Frontal cortex (tissue), 4 donors: ENCODE measurements at places on chromosomes 12 and 14.

DNA sequence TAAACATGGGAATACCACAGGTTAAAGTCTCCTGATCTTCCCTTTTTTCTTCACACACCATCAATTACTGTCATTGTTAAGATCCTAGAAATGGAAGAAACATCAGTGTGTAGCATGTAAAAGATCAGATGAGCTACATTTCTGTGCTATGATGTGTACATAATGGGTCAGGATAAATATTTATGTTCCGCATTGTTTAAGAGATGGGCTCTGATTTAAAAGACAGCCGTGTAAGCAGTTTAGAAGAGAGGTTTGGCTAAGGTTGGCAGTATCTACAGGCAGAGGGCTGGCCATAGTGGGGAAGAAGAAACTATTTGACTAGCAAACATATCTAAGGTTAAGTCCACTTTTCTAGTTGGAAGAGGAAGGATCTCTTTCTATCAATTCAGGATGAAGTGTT lies 49.4 kb downstream of the LRRC9 start:
- no peak for DNase-seq

DNA sequence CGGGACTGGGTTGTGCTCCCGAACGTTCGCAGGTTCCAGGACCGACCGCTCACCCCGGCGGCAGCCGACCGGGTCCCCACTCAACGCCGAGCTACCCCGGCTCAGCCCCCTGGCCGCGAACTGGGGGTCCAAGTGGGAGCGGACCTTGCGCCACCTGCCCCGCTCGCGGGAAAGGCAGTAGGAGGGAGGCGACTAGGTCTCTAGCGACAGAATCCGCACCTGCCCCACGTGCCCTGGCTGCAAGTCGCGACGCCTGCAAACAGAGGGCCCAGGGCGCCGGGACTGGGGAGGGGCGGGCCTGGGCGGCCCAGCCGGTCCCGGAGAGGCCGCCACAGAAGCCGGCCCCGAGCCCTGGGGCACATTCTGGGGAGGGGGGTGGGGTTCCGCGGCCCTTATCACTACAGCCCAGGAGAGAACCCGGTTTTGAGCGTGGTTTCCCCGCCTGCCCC lies 239.2 kb upstream of the CPNE8 start:
- peak; percentile 24 for DNase-seq

DNA sequence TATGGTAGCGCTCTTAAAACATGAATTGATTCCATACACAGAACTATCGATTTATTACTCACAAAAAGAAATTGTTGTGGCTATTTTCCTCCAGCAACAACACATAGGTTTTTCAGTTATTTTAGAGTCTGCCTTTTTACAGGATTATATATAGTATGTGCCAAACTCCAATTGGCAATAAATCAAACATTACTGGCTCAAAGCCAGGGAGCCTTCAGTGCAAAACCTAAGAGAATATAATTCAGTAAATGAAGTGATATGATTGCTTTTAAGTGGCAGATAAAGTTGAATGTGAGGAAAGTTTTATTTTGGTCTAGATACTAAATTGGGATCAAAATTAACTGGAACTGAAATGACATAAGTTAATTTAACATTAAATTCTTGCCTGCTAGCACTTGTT lies 234.8 kb downstream of the PIK3C2G start:
- no peak for DNase-seq

GRCh38 chr12:47802312-47802711 lies 17.4 kb downstream of the HDAC7 start:
- DNase-seq = no peak

DNA sequence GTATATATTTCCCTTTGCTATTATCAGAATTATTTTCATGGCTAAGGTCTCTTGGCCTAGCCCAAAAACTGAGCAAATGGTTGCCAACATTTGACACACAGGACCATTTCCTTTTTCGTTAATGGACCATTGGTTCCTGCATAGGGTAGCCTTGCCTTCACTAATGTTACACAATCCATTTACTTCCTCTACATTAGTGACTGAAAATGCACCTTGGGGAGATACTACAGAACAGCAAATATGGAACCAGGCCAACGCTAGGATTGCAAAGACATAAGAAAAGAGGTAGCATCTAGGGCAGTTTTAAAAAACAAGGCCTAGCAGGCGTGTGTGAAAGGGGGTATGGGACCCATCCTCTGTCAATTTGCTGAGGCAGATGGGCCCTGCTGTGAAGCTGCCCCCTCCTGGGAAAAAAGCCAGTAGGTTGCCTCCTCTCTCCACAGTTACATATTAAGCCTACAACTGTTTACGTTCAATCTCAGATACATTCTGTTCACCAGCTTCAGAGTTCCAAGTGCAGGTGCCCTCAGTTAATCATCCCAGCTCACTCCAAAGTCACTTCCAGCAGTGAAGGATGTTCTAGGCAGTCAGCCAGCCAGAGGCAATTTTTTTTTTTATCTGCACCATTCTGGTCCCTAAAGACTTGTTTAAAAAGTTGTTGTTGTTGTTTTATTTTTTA lies 15.0 kb downstream of the AQP6 start:
- DNase-seq = no peak

DNA sequence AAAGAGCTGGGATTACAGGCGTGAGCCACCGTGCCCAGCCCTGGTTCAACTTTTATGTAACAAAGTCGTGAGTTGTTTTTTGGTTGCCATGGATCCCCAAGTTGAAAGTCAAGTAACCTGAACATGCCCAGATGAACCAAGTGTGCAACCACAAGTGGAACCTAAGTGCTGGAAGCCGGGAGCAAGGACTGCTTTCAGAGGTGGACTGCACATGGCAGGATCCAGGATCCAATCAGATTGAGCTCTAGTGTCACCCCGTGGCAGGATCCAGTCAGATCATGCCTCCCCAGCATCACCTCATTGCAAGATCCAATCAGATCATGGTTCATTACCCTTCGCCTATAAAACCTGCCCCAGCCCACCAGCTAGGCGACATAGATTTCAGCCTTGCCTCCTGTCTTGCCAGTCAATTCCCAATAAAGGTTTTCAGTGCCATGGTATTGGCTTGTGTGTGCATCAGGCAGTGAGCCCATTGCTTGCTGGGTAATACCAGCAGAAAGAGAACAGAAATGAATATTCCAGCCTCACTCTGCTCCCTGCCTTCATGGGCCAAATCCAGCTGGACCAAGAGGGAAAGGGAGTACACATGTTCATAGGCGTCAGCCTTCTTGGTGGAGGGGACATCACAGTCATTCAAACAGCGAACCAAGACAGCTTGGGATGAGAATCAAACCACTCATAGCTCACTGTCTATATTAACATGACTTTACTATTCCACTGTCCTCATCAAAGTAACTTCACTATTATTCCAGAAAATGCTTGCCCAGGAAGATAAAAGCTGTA lies 43.6 kb upstream of the VASH1 start:
- DNase-seq = no peak

DNA sequence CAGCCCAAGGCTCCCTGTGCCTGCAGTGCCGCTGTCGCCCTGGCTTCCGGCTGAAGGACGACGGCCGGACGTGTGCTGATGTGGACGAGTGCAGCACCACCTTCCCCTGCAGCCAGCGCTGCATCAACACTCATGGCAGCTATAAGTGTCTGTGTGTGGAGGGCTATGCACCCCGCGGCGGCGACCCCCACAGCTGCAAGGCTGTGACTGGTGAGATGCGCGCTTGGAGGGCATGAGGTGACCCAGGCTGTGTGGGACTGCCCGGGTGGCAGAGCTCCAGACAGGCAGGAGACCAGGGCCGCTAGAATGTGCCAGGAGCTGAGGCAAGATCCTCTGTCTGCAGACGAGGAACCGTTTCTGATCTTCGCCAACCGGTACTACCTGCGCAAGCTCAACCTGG lies 19.6 kb upstream of the NXPH4 start:
- no peak for DNase-seq

GRCh38 chr12:46963977-46964971 lies 115.1 kb upstream of the PCED1B start:
- no peak for DNase-seq

DNA sequence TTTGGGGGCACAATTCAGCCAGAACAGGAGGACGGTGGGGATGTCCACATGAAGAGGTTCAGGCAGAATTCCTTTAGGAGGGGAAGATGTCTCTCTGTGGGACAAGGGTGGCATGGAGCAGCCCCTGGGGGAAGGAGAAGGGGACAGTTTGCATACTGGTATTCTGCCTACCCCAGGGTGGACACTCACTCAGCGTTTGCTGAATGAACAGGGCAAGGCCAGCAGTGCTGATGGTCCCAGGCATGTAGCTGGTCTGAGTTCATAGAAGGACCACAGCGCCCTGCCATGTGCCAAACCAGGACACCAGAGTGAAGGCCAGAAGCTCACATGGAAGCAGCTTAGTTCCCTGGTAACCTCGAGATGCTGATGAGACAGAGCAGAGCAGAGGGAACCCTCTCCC lies 5.4 kb downstream of the SERPINA5 start:
- no peak for DNase-seq

GRCh38 chr12:96225044-96225855 lies 31.1 kb downstream of the ELK3 start:
- DNase-seq = no peak

DNA sequence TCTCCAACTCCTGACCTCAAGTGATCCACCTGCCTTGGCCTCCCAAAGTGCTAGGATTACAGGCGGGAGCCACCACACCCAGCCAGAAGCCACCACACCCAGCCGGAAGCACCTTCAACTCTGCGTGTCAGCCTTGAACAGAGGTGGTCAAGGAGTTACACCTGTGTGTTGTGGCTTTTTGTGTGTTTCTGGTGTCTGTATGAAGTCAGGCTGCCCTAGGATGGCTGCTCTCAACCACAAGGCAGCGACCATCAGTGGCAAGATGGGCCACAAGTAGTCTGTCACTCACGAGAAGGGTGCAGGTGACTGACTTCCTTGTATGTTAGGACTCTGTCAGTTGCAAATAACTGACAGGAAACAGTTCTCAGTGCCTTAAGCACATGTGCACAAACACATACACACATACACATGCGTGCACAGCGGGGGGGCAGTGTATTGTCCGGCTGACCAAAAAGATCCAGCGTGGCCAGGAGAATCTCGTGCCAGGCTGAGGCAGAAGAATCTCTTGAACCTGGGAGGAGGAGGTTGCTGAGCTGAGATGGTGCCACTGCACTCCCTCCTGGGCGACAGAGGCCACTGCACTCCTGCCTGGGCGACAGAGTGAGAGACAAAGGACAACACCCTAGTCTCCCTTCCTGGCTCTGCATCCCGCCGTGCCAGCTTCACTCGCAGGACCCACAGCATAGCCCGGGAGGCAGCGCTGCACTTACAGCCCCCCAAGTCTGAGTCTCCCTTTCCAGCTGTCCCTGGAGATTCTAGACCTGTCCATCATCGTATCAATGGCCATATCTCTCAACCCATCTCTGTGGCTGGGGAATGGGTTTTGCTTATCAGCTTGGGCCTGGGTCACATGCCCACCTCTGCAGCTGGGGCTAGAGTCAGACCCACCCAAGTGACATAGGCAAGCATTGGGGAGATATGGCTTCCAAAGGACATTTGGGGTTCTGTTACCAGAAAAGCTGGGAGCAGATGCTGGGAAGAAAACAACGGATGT lies 13.7 kb downstream of the P2RX4 start:
- DNase-seq = no peak

GRCh38 chr12:104651811-104652210 lies 195.1 kb downstream of the CHST11 start:
- no peak for DNase-seq

GRCh38 chr14:60221457-60221856 lies 27.6 kb upstream of the PPM1A start:
- no peak for DNase-seq

- no peak for DNase-seq
These were observed 29.1 kb downstream of the ALX1 start for GRCh38 chr12:85309125-85309566.

- no peak for DNase-seq
These were observed 39.6 kb downstream of the DNAH10 start for GRCh38 chr12:123801573-123802178.

- DNase-seq = no peak
These were observed 39.1 kb downstream of the CORO1C start for GRCh38 chr12:108691998-108692808.

- DNase-seq = no peak
These were observed 115.9 kb downstream of the ETV6 start for GRCh38 chr12:11765421-11765816.

DNA sequence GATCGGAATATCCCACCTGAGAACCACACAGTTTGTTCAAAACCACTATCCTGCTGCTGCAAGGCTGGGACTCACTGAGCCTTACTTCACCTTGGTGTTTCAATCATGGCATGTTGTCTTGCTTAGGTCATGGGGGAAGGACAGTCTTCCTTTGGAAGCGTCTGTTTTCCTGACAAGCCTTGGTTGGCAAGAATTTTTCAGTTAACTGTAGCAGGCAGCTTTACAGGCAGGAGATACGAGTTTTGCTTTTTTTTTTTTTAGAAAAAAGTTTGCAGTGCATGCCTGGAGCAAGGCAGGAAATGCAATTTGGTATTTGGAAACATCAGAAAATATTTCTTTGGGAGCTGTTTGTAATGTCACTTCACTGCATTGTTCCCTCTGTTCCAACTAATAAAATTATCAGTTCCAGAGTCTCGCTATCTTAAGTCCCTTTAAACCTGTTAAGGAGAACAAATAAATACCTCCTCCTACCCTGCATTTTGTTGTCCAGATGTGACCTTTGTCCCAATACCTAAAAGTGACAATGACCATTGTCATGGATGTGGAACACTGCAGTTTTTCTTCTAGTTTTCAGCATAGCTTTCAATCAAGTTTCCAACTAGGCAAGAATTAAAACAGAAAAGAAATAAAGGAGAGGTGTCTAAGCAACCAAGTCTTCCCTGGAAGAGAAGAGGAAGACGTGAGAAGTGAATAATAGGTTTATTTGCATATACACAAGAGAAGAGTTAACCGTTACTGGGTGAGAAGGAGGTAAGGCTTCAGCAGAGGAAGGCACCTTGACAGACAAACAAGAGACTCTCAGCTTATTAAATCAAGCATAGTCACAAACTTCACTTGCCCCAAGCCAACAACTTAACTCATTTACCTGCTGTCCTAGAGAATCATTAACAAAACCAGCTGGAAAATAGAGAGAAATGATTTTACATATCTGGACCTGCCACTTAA lies 71.4 kb upstream of the ACTN1 start:
- DNase-seq = no peak

DNA sequence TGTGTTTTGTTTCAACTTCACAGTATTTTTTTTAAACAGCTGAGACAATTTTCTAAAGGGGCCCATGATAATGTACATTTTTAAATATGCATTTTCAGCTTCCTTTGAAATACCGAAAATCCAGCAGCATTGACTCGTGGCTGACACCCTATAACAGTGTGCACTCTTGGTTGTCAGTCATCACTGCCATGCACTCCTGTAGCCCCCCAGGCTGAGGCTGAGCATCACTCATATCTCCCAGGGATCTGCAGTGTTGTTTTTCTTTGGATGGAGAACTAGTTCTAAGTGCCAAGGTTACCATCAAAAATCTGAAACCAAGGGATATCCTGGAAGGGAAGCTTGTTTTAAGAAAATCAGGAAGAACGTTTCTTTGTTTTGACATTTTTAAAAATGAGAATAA lies 81.2 kb downstream of the C14orf132 start:
- no peak for DNase-seq

- DNase-seq = no peak
These were observed 264.6 kb downstream of the PAWR start for GRCh38 chr12:79426121-79426520.

- no peak for DNase-seq
These were observed 993.2 kb downstream of the BCL11B start for GRCh38 chr14:98278800-98279199.

- DNase-seq = no peak
These were observed 185.3 kb downstream of the MED13L start for GRCh38 chr12:116092162-116092561.

GRCh38 chr12:12954878-12955625 lies 3.1 kb upstream of the GPRC5D start:
- DNase-seq = no peak
